H4 (cell line): ENCODE measurements at places on chromosomes 3 and 15. TPM values are rescaled to one million over a fixed set of nuclear protein-coding genes. Genes with fewer than 3 reads are reported as not detected.

FGD5 gene
- total RNA-seq: 0.17 TPM in 1 of 2 replicates, not detected in the other

VWA5B2 gene
- total RNA-seq: not detected in 2 replicates

PLXNA1 gene
- 15.3 and 15.9 TPM in 2 replicates for total RNA-seq

RHOV gene
- 0.41 TPM in 1 of 2 replicates, not detected in the other for total RNA-seq

CCDC50 gene
- total RNA-seq: 106 and 121 TPM in 2 replicates

PIGB gene
- total RNA-seq: 23.7 and 26.2 TPM in 2 replicates

FBXW12 gene
- 0.08 TPM in 1 of 2 replicates, not detected in the other for total RNA-seq

ACAN gene
- total RNA-seq: 0.02 TPM in 1 of 2 replicates, not detected in the other

C3orf22 gene
- not detected in 2 replicates for total RNA-seq

SPINK8 gene
- total RNA-seq: not detected in 2 replicates

LRRK1 gene
- 1.4 and 2.9 TPM in 2 replicates for total RNA-seq

CHL1 gene
- 9.6 and 14.3 TPM in 2 replicates for total RNA-seq

BDH1 gene
- total RNA-seq: 4.9 and 9.4 TPM in 2 replicates

SUSD5 gene
- total RNA-seq: not detected in 2 replicates

ACTC1 gene
- total RNA-seq: not detected in 2 replicates

MASP1 gene
- total RNA-seq: 6.0 and 10.2 TPM in 2 replicates

CCDC39 gene
- not detected in 2 replicates for total RNA-seq

TRPM1 gene
- not detected in 2 replicates for total RNA-seq

NBEAL2 gene
- 3.3 and 4.0 TPM in 2 replicates for total RNA-seq

B3GNT5 gene
- 6.4 and 14.7 TPM in 2 replicates for total RNA-seq

OXTR gene
- 0.12 and 0.27 TPM in 2 replicates for total RNA-seq

ABHD14A gene
- total RNA-seq: 8.0 and 13.9 TPM in 2 replicates

COL6A5 gene
- not detected in 2 replicates for total RNA-seq

GOLGA8R gene
- 0.23 TPM in 1 of 2 replicates, not detected in the other for total RNA-seq

PSTPIP1 gene
- 0.19 TPM in 1 of 2 replicates, not detected in the other for total RNA-seq

TNFAIP8L3 gene
- 0.33 TPM in 1 of 2 replicates, not detected in the other for total RNA-seq

LIPC gene
- total RNA-seq: 0.43 and 1.6 TPM in 2 replicates

LRTM1 gene
- total RNA-seq: not detected in 2 replicates

GALNT15 gene
- total RNA-seq: not detected in 2 replicates

LCMT2 gene
- total RNA-seq: 13.8 and 20.0 TPM in 2 replicates

EID1 gene
- total RNA-seq: 343 and 403 TPM in 2 replicates

ASB14 gene
- total RNA-seq: not detected in 2 replicates

POPDC2 gene
- 0.06 and 0.54 TPM in 2 replicates for total RNA-seq

PLOD2 gene
- 130 and 189 TPM in 2 replicates for total RNA-seq

LSMEM2 gene
- total RNA-seq: not detected in 2 replicates

CX3CR1 gene
- total RNA-seq: not detected in 2 replicates

GOLGA6L24 gene
- total RNA-seq: not detected in 2 replicates

ISL2 gene
- 2.3 and 4.2 TPM in 2 replicates for total RNA-seq

TMEM266 gene
- 0.19 and 0.29 TPM in 2 replicates for total RNA-seq

ALDH1L1 gene
- 4.6 and 7.0 TPM in 2 replicates for total RNA-seq

CHRM5 gene
- total RNA-seq: not detected in 2 replicates

C3orf85 gene
- total RNA-seq: not detected in 2 replicates

CD86 gene
- total RNA-seq: 0.39 and 1.6 TPM in 2 replicates

FOXL2 gene
- 0.06 and 0.14 TPM in 2 replicates for total RNA-seq

IQCH gene
- total RNA-seq: 0.43 and 1.4 TPM in 2 replicates

GNAT1 gene
- total RNA-seq: not detected in 2 replicates

FGF12 gene
- total RNA-seq: 0.31 and 4.4 TPM in 2 replicates

FBXO40 gene
- total RNA-seq: not detected in 2 replicates

RBM5 gene
- 35.2 and 81.4 TPM in 2 replicates for total RNA-seq

CACNA1D gene
- total RNA-seq: 1.3 and 1.4 TPM in 2 replicates

CD200 gene
- not detected in 2 replicates for total RNA-seq

FEZF2 gene
- total RNA-seq: not detected in 2 replicates

PLA2G4D gene
- not detected in 2 replicates for total RNA-seq

LOXL1 gene
- 53.2 and 104 TPM in 2 replicates for total RNA-seq

SLC9C1 gene
- not detected in 2 replicates for total RNA-seq

AGBL1 gene
- not detected in 2 replicates for total RNA-seq

CHST2 gene
- 0.88 and 0.89 TPM in 2 replicates for total RNA-seq
